ENCODE measurements at places on chromosomes 4 and X.

DNA sequence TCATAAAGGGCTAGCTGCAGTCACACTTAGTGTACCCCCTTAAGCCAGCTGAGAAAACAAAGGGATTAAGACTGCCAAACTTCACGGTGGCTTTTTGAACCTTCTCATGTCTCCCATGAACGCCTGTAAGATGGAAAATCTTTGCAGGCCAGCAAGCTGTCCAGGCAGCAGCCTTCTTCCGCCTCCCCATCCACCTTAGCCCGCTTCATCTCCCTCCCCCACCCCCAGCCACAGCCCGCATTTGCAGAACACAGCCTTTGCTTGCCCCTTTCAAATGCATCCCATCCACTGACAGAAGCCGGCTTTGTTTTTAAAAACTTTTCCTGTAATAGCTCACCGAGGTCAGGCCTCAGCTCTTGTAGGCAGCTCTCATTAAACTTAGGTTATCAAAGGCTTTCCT lies 113.8 kb upstream of the FAM9B start:
- DNase-seq: no peak

- no peak for DNase-seq
Observed at GRCh38 chr4:86054286-86055032, 305.4 kb downstream of the MAPK10 start.

DNA sequence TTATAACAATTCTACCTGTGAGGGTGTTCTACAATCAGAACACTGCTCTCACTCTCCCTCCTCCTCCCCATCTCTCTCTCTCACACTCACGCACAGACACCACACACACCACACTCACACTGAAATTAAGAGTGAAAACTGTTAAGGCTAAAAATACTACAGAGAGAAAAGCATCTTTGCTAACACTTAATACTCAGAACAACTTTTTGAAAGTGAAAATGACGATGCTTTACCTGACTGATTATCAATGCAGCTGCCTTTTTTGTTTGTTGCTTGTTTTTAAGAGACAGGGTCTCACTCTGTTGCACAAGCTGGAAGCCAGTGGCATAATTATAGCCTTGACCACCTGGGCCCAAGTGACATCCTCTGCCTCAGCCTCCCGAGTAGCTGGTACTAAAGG lies 222.4 kb downstream of the APBB2 start:
- no peak for DNase-seq

GRCh38 chr4:89301902-89302301 lies 5.7 kb downstream of the GPRIN3 start:
- DNase-seq: no peak

GRCh38 chrX:11751261-11751660 lies 6.8 kb upstream of the MSL3 start:
- no peak for DNase-seq

DNA sequence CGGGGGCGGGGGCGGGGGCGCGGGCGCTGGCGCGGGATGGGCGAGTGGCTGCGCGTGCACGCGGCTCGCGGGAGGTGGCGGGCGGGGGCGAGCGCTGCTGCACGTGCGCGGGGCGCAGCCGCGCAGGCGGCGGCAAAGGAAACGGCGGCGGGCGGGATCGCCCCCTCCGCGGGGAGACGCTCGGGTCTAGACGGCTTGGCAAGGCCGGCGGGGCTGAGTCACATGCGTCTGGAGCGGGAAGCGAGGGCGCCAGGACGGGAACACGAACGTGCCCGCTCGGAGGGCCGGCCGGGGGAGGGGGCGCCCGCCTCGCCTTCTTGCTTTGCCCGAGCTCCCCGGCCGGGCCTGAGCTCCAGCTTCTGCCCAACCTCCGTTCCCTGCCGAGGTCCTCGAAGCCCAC lies 4.3 kb upstream of the HAUS7 start:
- DNase-seq: peak; percentile 37

DNA sequence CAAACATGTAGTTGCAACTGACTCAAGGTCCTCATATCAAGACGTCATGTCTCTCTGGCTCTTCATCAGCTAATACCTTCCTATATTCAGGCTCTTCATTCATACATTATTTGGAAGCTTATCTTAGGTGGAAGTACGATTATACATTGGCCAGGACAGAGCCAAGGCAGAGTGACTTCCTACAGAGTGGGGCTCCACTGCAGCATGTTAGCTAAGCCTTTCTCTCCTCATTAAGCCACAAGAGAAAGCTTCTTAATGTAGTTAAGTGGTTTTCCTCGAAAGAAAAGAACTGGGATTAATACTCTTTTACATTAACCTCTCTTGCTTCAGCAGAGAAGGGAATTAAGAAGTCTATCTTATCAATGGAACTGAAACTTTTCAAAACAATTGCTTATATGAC lies 15.0 kb downstream of the C4orf33 start:
- DNase-seq: no peak

DNA sequence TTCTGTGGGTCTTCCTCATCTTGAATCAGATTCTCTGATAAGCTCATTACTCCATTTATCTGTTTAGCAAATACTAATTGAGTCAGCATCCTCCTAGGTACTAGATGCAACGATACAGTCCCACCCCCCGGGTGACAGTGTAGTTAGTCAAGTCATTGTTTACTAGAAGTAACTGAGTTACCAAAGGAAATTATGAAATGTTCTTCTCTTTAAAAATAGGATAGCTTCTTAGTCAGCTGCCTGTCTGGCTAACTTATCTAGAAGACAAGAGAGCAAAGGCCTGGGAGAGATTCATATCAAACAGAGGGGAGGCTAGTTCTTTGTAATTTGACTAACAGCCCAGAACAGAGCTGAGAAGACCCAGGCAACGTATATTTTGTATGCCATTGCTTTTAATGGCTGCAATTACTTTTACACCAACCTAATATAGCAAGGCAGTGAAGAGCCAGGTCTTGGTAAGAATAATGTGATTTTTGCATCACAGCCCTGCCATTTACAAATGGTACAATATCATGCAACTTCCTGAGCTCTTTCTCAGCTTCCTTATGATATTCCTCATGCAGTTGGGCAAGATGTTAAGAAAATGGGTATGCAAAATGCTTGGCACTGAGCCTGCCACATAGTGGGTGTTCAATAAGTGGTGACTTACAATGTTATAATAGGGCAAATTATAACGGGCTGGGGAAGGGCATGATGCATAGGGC lies 149.9 kb downstream of the CHIC2 start:
- no peak for DNase-seq

GRCh38 chr4:78753091-78753490 lies 23.1 kb upstream of the BMP2K start:
- no peak for DNase-seq

- no peak for DNase-seq
Observed at GRCh38 chr4:69549651-69550050, 53.9 kb upstream of the UGT2B4 start.

- no peak for DNase-seq
Observed at GRCh38 chr4:212438-213188, 88.3 kb downstream of the ZNF718 start.

GRCh38 chr4:3475713-3476260 lies 12.7 kb downstream of the DOK7 start:
- no peak for DNase-seq

DNA sequence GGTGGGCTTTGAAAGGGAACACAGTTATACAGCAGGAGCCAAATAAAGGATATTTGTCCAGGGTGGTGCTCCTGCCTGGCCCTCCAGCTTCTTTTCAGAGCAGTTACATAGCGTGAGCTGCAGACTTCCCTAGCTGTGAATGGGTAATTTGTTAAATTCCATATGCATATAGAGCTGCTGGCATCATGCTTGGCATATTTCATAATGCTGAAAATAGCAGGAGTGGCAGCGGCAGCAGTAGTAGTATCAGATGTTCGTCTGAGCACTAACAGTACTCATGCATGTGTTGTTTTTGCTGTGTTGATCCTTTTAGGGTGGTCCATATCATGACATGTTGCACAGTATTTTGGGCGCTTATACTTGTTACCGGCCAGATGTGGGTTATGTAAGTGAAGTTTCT lies 33.6 kb upstream of the TADA2B start:
- DNase-seq: no peak

GRCh38 chr4:14237911-14238310 lies 610.4 kb upstream of the BOD1L1 start:
- no peak for DNase-seq

- DNase-seq: no peak
Observed at GRCh38 chr4:7708981-7709380, 230.7 kb downstream of the AFAP1 start.

DNA sequence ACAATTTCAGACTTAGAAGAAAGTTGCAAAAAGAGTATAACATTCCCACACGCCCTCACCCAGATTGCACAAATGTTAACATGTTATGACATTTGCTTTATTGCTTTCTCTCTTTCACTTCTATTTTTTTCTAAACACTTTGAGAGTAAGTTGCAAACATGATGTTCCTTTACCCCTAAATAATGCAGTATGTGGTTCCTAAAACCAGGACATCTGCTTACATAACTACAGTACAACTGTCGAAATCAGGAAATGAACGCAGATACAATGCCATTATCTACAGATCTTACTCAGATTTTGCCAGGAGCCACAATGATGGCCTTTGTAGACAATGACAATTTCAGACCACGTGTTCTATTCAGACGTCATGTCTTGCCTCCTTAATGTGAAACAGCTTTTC lies 22.4 kb downstream of the SH3TC1 start:
- DNase-seq: no peak

GRCh38 chr4:137523329-137523728 lies 9.0 kb downstream of the PCDH18 start:
- no peak for DNase-seq

- no peak for DNase-seq
Observed at GRCh38 chr4:41154814-41155177, 59.5 kb downstream of the APBB2 start.

GRCh38 chrX:50067435-50068284 lies 133.1 kb downstream of the AKAP4 start:
- DNase-seq: no peak

DNA sequence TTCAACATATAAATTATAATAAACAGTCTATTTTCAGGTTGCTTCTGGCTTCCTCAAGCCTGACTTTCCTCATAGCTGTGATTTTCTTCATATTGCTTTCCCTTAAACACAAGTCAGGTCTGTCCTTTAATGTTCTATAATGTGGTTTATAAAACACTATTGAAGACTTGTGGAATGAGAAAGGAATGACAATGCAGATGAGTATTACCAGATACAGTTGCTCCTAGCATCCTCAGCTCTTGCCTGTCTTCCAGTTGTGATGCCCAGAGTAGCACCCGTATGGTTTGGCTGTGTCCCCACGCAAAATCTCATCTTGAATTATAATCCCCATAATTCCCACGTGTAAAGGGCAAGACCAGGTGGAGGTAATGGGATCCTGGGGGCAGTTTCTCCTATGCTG lies 265.7 kb upstream of the BOD1L1 start:
- no peak for DNase-seq

DNA sequence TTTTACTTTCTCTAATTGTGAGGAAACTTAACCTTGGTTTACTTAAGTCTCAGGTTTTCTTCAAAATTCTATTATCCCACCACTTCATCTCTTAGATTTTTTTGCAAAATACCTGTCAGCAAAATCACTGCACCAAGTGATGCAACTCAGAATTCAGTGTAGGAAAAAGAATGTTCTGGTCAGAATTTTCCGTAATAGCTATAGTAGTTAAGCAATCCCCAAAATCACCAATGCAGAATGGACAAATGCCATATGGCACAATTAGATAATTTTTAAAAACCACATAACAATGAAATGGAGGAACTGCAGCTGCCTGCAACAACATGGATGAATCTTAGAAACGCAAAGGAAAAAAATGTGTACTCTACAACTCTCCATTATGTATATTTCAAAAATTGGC lies 373.1 kb downstream of the NAF1 start:
- no peak for DNase-seq

DNA sequence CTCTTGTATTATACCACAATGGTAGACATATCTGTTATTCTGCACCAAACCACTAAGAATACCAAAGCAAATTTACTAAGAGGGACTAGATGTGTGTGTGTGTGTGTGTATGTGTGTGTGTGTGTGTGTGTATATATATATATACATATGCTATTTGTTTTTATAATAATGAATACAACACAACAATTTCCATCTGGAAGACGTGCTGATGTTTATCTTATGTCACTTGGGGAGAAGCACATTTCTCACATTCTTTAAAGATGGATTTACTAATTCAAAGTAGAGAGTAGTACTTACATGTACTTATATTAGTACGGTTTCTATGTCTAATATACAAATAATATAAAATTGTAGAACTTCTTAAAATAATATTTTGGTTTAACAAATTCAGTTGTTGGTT lies 52.0 kb downstream of the EDNRA start:
- no peak for DNase-seq

- DNase-seq: no peak
Observed at GRCh38 chr4:17368408-17368807, 143.5 kb downstream of the QDPR start.

DNA sequence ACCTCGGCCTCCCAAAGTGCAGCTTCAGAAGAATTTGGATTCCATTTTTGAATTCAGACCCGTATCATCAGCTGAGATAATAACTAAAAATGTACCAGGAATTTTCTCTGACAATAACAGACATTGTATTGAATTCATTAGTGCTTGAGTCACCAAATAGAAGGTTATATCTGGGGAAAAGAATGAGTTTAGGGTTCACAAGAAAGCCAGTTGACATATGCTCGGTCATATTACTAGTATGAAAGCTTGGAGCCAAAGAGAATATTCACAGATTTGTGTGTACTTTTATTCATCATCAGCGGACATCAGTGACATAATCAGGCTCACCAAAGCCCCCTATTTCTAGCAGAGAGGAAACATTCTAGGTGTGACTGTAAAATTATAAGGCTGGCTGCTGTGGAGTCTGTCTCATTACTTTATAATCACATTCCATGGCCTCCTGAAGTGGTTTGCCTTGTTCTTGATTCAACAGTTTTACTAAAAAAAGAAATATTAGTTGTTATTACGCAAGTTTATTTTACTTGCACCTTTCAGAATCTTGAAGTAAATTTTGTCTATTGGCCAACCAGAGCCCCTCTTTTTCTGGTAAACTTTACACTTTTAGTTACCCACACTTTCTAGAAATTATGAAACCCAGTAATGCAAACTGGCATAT lies 14.6 kb upstream of the DCTD start:
- DNase-seq: no peak

DNA sequence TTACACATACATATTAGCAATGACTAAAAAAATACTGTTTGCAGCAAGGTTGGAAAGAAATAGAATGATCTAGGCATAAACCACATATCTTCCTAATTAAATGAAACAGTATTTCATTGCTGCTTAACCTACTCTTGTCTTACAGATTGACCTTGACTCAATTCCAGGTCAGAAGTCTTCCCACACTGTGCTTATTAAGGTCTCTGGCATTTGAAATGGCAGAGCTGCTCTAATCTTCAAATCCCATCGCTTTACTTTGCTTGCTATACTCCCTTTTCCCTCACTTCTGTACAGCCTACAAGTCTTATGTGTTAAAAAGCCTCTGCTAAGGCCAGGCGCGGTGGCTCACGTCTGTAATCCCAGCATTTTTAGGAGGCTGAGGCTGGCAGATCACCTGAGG lies 424.5 kb downstream of the RPA4 start:
- no peak for DNase-seq

DNA sequence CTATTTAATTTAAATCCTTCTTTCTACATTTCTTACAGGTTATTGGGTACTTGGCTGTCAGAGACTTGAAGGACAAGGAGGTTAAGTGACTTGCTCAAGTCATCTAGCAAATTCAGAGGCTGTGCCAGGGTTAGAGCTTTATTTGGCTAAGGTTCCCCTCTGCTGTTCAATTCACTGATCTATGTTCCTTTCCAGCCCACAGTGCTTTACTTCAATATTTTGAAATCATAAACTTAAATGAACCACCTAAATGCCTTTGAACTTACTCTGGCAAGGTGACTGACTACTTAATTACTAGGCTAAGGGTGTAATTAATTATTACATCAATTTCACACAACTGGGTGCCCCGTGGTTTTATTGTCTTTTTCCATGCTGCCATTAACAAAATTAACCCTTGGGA lies 288.7 kb downstream of the CAMK2D start:
- no peak for DNase-seq

All from activated T-cell treated with anti-CD3 and anti-CD28 coated beads for 4 hours (primary cell).